Fibroblast of skin of right biceps (primary cell): ENCODE measurements at places on chromosomes 7 and 10.

DNA sequence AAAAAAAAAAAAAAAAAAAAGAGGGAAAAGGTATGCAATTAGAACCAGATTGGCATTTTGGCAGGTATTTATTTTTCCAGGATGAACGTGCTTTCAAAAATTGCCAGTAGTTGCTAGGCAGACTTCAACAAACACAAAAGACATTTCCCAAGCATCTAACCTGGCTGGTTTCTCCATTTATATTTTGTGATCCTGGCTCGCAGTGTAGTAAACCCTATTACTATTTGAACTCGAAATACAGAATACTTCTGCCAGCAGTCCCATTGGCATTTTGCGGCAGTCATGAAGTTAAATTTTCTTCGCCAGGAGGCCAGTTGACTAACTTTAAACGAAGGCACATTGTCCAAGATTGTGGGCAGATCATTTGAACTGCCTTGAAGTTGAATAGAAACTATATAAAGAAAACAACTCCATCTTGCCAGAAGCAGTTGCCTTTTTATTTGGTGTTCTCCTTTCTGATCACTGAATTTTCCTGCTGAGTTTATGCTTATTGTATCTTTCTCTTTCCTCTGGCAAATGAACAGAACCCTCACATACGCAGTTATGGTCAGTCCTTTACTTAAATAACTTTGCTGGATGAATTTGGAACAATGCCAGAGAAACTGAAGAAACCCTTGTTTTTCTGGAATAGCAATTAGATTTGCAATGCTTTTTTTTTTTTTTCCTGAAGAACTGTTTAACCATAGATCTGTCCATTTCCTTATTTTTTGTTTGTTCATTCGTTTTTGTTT is 132.9 kb downstream of the BICC1 start:
- DNase-seq, result no peak

DNA sequence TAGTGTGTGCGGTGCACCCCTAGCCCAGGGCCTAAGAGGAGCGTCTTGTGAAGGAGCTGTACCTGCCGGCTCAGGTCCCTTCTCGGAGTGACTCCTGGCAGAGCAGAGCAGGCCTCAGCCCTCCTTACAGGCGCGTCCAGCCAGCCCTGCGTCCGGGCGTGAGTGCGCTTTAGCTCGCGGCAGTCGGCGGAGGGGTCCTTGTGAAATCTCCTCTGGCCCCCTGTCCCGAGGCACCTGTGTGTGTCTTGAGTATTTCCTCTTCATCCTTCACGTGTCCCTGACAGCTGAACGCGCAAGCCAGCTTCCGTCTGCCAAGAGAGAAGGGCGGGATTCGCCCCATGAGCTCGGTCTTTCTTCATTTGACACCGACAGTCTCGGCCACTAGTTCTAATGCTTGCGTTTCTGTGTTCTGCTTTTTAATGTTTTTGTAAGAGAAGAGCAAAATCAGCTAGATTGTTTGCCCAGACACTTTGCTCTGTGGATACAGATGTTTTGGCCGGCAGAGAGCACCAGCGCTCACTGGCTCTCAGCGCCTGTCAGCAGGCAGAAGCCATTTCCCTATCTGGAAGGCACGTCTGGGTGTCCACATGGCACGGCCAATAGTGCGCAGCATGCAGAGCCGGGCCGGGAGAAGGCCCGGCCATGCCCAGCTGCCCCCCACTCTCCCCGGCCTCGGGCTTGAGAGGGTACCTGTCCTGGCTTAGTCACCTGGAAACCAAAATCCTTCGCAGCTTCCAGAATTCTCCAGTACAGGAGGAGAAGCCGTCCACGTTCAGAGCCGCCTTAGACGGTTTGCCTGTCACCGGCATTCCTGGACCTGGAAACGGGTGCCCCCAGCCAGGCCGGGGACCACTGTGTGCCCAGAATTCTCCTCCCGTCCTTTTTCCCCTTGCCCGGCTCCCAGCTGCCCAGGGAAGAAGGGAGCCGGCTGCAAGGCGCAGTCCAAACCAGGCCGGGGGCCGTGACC is 7.0 kb downstream of the GET4 start:
- DNase-seq, result no peak

DNA sequence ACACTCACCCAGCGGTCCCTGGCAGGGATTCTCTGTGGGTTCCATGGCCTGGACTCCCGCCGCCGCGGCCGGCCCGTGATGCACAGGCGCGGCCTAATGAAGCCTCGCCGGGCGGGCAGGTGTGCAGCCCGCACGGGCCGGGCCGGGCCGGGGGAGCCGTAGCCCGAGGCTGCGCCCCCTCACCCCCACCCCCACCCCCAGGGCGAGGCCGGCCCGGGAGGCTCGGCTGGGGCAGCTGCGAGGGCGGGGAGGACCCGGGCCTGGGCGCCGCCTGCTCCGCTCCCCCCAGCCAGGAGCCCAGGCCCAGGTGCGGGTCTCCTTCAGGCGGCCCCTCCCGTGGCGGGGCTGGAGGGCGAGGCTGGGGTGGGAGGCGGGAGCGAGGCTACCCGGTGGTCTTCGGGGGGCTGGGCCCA is at the start of gene NOBOX:
TSS of gene NOBOX (minus strand) at position 45 of the 413 bp plus-strand sequence.
- no peak for DNase-seq

- DNase-seq, result no peak
These were observed 32.2 kb downstream of the IQUB start for GRCh38 chr7:123502201-123502600.

DNA sequence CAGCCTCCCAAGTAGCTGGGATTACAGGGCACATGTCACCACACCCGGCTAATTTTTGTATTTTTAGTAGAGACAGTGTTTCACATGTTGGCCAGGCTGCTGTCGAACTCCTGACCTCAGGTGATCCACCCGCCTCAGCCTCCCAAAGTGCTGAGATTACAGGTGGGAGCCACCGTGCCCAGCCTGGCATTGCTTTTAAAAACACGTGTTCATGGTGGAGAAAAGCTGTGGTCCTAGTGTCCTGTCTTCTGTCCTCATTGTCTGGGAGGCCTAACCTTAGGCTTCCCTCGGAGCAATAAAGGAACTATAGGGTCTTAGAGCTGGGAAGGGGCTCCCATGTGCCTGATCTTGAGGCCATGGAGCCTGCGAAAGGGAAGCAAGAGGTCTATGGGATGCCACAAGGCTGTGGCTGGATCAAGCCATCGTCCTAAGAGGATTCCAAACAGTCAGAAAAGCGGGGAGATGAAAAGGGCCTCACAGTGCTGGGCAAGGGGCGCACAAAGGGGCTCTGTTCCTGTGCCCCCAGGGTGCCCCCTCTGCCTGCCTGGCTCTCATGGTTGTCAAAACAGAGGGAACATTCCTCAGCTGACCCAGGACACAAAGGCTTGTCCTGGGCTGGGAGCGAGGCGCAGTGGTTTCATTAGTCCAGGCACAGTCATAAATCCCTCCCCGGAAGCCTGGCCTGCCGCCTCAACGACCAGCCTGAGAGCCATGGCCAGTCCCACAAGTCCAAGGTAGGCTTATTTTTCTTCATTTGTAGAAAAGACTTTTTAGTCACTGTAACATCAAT is 106.6 kb upstream of the TNS3 start:
- DNase-seq, result no peak

DNA sequence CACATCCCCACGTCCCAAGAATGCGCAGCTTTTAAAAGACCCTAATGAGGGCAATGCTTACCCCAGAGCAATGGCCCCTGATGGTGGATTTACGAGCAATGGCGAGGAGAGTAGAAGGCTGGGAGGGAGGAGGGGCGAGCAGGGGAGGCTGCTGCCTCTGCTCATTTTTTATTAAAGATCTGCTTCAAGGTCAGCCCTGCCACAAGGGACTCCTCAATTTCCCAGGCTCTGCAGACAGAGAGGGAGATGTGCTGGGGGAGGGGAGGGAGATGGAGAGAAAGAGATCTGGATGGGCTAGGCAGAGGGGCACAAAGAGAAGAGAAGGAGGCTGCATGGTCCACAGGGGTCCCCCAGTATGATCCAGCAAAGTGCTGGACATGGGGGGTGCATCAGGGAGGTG is 7.8 kb upstream of the SRRM3 start:
- no peak for DNase-seq

- DNase-seq, result no peak
These were observed 8.0 kb downstream of the EVX1 start for GRCh38 chr7:27250557-27251070.

GRCh38 chr7:118753479-118753878 is 529.0 kb downstream of the ANKRD7 start:
- DNase-seq, result no peak

DNA sequence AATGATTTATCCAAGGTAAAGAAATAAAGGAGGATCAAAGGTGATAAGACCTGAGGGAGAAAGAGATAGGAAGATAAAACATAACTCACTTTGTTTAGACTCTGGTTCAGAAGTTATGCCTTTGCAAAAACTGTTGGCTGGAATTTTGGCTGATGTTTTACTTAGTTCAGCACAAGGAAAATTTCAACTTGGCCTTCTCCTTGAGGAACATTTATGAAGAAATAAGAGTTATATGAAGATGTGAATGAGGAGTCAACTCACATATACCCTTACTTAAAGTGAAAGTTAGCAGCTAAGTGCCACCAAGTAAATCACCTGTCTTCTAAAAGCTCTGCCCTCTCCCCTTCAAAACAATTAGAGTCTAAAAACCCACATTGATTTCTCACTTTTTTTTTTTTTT is 39.7 kb upstream of the COL1A2 start:
- DNase-seq, result no peak

DNA sequence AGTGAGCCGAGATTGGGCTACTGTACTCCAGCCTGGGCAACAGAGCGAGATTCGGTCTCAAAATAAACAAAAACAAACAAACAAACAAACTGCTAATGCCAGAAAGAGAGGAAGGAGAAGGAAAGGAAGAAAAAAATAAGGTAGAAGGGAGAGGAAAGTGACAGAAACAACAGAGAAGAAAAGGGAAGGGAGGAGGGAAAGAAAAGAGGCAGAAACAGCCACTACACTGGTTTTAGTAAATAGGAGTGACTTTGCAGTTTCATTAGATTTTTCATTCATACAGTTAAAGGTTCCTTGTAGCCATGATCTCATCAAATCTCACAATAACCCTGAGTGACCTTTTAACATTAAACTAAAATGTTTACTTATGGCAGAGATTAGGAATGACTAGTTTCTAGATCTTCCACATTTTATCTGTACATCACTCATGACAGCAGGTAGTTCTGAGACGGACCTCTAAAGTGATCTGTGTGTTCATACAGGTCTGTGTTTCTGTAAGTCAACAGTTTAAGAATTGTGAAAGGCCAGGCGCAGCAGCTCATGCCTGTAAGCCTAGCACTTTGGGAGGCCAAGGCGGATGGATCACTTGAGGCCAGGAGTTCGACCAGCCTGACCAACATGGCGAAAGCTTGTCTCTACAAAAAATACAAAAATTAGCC is 191.3 kb upstream of the KLF14 start:
- DNase-seq, result no peak

DNA sequence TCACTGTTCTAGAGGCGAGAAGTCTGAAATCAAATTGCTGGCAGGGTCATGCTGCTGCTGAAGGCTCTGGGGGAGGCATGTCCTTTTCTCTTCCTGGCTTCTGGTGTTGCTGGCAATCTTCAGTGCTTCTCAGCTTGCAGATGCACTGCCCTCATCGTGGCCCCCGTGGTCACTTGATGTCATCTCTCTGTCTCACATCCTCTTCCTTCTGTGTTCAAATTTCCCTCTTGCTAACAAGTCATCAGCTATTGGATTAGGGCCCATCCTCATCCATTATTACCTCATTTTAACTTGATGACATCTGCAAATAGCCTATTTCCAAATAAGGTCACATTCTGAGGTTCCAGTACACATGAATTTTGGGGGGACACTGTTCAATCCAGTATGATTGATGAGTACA is 36.6 kb upstream of the SRGN start:
- peak; percentile 72 for DNase-seq

DNA sequence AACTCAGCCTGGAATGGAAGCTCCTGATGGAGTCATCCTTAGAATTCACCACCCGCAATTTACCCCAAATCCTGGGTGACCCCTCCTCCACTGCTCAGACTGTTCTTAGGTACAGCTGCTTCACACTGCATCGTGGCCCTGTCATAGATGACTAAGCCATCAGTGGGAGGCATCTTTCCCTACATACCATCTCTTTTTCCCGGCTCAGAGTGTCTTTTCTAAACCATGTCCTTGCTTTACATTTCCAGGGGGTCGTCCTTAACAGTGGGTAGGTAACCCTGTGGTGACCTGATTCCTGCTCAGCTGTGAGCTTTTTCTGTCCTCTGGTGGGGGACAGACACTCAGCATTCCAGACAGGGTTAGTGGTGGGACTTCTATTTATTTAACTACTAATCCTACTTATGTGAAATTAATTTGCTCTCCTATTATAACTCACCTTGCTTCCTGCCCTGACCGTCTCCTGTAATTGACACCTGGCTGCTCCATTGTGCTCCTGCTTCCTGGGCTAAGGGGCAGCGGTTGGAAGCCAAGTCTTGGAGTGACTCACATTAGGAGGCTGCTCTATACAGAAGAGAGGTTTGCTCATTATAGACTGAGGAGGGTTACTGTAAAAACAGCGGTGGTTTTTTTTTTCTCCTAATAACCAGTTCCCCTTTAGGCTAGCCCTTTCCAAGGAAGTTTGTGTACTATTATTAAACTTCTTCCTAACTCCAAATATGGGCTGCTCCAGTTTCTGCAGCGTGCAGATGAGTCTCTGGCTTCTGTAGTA is 40.6 kb downstream of the PYROXD2 start:
- DNase-seq, result peak; percentile 85

GRCh38 chr10:49837051-49837478 is 74.9 kb upstream of the OGDHL start:
- DNase-seq, result peak; percentile 5

DNA sequence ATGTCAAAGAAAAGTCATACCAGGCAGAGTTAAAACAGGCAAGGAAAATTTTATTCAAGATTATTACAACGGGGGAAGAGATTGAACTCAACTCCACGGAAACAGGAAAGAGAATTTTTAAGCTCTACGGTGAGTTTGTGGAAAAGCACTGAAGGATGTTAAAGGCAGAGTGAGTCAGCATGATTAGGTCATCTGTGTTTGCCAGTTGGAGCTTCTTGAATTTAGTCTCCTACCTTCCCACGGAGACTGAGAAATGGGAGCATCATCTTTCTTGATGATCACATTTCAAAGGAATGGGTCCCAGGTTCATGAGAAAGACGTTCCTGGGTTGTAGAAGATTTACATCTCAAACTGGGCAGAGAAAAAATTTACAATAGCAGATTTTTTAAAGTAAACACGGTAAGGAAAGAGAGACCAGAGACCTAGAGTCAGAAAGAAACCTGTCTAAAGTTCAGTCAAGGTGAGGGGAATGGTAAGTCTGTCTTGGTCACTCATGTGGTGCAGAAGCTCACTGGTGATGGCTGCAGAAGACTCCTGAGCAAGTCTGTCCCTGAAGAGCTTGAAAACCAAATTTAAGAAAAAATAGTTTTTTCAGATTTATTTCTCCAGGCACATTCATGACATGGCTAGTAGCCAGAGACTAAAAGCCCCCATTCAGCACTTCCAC is 516.9 kb upstream of the LRRN3 start:
- DNase-seq, result peak; percentile 72

DNA sequence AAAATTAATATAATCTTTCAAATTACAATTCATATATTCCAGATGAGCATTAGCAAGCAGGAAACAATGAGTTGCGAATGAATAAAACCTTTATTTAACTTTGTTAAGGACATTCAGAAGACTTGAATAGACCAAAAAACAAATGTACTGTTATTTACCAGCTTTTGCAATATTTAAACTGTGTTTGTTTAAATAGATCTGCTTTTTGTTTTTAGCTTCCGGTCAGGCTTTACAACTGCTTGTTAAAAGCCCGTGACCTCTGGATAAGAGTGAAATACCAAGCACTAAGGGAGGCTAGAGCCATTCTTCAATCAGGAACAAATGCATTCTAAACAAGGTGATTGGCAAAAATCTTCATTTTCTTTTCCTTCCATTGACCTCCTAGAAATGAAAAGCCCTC is 184.9 kb upstream of the GNAI1 start:
- no peak for DNase-seq

- no peak for DNase-seq
These were observed 111.9 kb upstream of the ZWINT start for GRCh38 chr10:56472978-56473377.

- DNase-seq, result no peak
These were observed 74.6 kb downstream of the ORC5 start for GRCh38 chr7:104133238-104133637.
